ENCODE measurements at places on chromosomes 6 and 20.
A peak's percentile ranks its signal among the peaks of the same experiment; 100 is the strongest.

GRCh38 chr6:14550822-14551221 is 433.2 kb downstream of the CD83 start:
- DNase-seq = no peak
- no peaks in the 10 kb centered on the region for H3K4me1 ChIP-seq
- H3K36me3 ChIP-seq = no peaks in the 10 kb centered on the region
- H3K27me3 ChIP-seq = no peaks in the 10 kb centered on the region
- H3K4me3 ChIP-seq = no peak overlapping the region

- DNase-seq = no peak
- H3K4me3 ChIP-seq = no peak overlapping the region
- no peaks in the 10 kb centered on the region for H3K4me1 ChIP-seq
- no peaks in the 10 kb centered on the region for H3K27me3 ChIP-seq
- no peaks in the 10 kb centered on the region for H3K36me3 ChIP-seq
- H3K27ac ChIP-seq = no peak overlapping the region
Measured at GRCh38 chr6:89927791-89928550, 33.7 kb downstream of the GJA10 start.

GRCh38 chr6:101876431-101876830 is 482.9 kb downstream of the GRIK2 start:
- H3K4me1 ChIP-seq = no peaks in the 10 kb centered on the region
- H3K4me3 ChIP-seq = no peak overlapping the region
- no peak overlapping the region for H3K27ac ChIP-seq
- no peak for DNase-seq
- H3K27me3 ChIP-seq = no peaks in the 10 kb centered on the region

DNA sequence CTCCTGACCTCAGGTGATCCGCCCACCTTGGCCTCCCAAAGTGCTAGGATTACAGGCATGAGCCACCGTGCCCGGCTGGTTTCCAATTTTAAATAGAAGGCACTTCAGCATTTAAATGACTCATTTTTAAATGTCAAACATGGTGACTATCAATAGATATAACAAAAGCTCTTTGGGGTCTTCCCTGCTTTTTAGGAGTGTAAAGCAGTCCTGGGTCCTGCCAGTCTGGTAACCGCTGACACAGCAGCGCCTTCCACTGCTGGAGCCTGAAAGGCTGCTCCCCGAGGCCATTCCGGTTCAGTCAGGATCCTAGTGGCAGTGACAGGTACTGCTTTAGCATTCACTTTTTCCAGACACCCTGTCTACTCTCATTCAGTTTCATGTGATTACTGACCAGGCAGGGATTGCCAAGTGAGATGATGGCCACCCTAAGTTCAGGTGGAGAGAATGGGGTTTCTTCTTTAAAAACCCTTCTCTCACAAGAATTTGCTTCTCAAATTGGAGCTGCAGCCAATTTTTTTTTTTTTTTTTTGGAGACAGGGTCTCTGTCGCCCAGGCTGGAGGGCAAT is 5.1 kb downstream of the DIDO1 start:
- no peaks in the 10 kb centered on the region for H3K36me3 ChIP-seq
- DNase-seq = no peak
- H3K4me3 ChIP-seq = no peak overlapping the region
- no peaks in the 10 kb centered on the region for H3K27me3 ChIP-seq

DNA sequence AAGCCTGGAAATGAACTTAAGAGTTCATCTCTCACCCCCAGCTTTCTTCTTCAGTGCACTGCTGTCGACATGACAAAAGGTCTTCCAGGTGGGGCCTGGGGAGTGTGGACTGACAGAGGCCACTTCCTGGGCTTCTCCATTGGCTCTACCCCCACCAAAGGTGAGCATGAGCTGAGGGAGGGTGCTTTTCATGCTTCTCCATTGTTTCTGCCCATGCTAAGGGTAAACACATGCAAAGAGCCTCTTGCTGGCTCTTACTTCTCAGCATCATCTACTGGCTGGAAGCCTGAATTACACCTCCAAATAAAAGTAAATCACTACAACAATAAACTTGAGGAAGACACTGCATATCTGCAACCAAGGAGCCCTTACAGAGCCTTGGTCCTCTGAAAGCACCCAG is 227.2 kb downstream of the EPM2A start:
- H3K4me3 ChIP-seq = no peak overlapping the region
- H3K27ac ChIP-seq = no peak overlapping the region
- no peaks in the 10 kb centered on the region for H3K36me3 ChIP-seq
- no peak for DNase-seq
- no peaks in the 10 kb centered on the region for H3K27me3 ChIP-seq

DNA sequence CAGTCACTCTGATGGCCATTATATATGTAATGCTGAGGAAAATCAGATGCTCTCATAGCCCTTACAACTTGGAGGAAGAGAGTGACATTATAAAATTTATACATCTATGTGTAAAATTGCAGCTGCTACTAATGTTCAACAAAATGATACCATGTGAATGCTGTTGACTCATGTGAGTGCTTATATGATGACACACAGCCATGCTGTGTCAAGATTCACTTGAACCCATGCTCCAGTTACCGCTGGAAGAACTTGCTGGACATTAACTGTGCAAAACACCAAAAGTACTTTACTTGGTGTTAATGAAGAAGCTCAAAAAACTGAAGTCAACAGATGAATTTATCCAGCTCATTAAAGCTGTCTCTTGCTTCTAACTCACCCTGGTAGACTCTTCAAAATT is 318.9 kb upstream of the PLCB4 start:
- H3K27me3 ChIP-seq = no peaks in the 10 kb centered on the region
- no peaks in the 10 kb centered on the region for H3K36me3 ChIP-seq
- H3K27ac ChIP-seq = no peak overlapping the region
- no peak overlapping the region for H3K4me3 ChIP-seq

DNA sequence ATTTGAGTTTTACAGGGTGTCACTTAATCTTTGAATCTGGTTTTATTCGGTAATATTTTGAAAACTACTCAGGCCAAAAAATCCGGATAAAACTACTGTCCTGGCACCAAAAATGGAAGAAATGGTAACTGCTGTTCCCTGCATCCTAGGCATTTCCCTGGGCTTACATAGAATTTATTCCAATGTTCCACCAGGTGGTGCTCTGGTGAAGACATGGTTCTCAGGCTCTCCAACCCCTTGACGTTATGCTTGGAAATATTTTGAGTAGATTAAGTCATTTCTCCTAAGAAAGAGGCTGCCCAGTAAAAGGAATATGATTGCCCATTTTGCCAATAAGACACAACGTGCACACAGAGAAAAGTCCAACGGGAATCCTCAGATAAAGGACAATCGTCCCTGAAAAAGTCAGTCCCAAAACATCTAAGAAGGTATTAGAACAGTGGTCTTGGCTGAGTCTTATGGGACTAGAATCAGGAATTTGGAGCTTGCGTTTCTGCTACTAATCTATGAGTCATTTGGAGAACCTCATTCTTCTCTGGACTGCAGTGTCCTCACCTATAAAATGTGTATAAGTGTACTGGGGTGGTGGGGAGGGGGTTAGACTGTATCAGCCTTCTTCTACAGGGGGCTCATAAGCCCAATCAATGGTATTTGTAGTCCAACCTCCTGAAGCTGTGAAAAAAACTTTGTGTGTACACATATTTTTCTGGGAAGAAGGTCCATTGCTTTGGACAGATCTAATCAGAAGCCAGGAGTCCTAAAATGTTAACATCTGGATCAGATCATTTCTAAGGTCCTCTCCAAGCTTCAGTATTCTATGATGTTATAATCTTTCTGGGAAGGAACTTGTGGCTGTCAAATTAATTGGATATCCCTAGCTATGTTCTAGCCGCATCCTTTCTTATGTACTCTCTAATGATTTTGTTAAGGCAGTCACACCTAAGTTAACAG is 131.0 kb upstream of the BMP2 start:
- no peaks in the 10 kb centered on the region for H3K4me1 ChIP-seq
- H3K36me3 ChIP-seq = no peaks in the 10 kb centered on the region
- no peak for DNase-seq

GRCh38 chr6:41940759-41941279 is 789 bp downstream of the CCND3 start:
- peaks cover 30% of the 10 kb centered on the region for H3K4me1 ChIP-seq
- H3K27ac ChIP-seq = peak overlapping the region; percentile 71
- DNase-seq = no peak
- H3K4me3 ChIP-seq = peak overlapping the region; percentile 58
- H3K27me3 ChIP-seq = no peaks in the 10 kb centered on the region

GRCh38 chr6:33901822-33902456 is 98.1 kb upstream of the MLN start:
- no peak for DNase-seq
- no peaks in the 10 kb centered on the region for H3K4me1 ChIP-seq
- H3K27ac ChIP-seq = no peak overlapping the region
- H3K36me3 ChIP-seq = no peaks in the 10 kb centered on the region

- peaks cover 30% of the 10 kb centered on the region for H3K36me3 ChIP-seq
- H3K4me1 ChIP-seq = peaks cover 14% of the 10 kb centered on the region
- no peak for DNase-seq
- peak overlapping the region; percentile 83 for H3K27ac ChIP-seq
- H3K4me3 ChIP-seq = peak overlapping the region; percentile 87
Measured at GRCh38 chr6:28922821-28923317, 916 bp downstream of the TRIM27 start.

- H3K27ac ChIP-seq = no peak overlapping the region
- DNase-seq = no peak
- no peaks in the 10 kb centered on the region for H3K36me3 ChIP-seq
Measured at GRCh38 chr6:39084506-39084905, 30.5 kb downstream of the SAYSD1 start.

- H3K36me3 ChIP-seq = no peaks in the 10 kb centered on the region
- H3K27me3 ChIP-seq = no peaks in the 10 kb centered on the region
- no peaks in the 10 kb centered on the region for H3K4me1 ChIP-seq
- DNase-seq = no peak
- H3K4me3 ChIP-seq = no peak overlapping the region
Measured at GRCh38 chr20:47688385-47689381, 96.6 kb downstream of the SULF2 start.

DNA sequence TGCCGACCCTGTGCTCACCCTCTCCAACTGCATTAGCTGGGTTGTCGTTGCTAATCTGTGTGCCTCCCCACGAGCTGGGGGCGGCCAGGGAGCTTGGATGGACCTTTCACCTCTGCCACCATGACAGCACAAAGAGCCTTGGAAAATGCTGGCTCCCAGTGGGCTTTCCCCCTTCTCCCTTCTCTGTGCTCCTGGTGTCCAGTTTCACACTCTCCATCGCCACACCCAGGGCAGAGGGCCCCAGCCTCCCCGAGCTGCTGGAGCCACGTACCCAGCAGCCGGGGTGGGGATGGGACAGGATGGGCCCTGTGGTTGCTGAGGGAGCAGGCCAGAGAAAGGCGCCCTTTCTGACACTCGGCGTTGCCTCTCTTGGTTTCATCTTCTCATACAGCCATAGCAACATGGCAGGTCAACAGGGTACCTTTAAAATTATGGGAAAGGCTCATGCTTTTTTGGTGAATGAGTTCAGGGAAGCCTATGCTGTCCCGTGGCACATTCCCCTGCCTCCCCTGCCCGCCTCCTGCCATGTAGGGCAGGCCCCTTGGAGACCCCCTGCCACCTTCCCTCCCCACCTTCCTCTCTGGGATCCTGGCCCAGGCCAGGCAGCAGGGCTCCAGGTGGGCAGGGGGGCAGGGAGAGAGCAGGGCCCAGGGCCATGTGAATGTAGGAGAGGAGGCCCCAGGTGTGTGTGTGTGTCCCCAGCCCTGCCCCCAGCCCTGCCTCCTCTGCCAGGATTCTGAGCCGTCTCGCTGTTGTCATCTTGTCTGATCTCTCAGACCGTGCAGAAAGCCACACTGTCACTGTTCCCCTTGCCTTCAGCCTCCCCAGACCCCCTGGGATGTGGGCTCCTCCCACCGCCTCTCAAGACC is 85.2 kb upstream of the CCDC167 start:
- no peak overlapping the region for H3K27ac ChIP-seq
- no peaks in the 10 kb centered on the region for H3K36me3 ChIP-seq
- DNase-seq = no peak
- no peaks in the 10 kb centered on the region for H3K4me1 ChIP-seq

DNA sequence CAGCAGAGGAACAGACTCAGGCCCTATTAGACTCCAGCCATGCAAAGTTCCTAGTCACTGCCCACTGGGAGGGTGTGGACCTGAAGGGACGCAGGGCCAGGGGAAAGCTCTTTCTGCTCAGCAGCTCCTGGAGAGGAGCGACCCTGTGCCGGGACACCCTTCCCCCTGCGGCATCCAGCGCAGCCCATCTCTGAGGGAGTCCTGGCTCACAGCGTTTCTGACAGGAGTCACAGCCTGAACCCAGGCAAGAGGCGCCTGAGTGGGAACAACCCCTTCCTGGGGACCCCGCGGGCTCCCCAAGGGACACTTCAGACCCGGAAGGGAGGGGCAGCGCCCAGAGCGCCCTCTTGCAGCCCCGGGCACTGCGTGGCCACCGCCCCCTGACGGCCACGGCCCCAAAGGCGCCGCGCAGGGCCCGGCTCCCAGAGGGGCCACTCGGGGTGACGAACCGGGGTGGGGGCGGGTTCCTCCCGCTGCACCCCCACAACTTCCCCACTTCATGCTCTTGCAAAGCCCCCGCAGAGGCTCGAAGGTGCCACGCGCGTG is 862 bp downstream of the UCKL1 start:
- H3K27me3 ChIP-seq = no peaks in the 10 kb centered on the region
- peak overlapping the region; percentile 77 for H3K4me3 ChIP-seq
- H3K4me1 ChIP-seq = peaks cover 51% of the 10 kb centered on the region
- DNase-seq = no peak
- peak overlapping the region; percentile 85 for H3K27ac ChIP-seq

DNA sequence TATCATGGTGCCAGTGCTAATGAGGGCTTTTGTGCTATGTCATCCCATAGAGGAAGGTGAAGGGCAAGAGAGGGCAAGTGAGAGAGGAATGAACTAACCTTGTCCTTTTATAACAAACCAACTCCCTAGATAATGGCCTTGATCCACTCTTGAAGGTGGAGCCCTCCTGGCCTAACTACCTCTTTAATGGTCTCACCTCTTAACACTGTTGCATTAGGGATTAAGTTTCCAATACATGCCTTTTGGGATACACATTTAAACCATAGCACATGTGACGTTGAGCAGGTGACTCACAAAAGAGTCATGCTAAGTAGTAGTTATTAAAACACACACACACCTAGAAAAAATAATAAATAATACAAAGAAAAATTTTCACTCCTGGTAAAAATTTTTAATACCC is 36.9 kb downstream of the CCN2 start:
- H3K27ac ChIP-seq = no peak overlapping the region
- no peak overlapping the region for H3K4me3 ChIP-seq
- H3K27me3 ChIP-seq = peaks cover 11% of the 10 kb centered on the region
- no peak for DNase-seq

DNA sequence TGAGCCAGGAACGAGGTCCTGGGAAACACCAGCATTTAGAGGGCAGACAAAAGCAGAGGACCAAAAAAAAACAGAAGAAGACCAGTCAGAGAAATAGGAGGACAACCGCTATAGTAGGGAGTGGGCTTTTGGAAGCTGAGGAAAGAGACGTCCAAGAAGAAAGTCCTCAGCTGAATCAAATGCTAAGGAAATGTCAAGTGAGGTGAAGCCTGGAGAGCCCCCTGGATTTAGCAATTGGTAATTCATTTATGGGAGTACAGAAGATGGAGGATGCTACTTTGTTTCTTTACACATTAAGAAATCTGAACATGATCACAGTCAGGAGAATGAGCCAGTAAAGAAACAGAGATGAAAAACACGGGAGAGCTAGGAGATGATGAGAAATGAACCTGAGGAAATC is 41.1 kb downstream of the LRP11 start:
- H3K36me3 ChIP-seq = peaks cover 17% of the 10 kb centered on the region
- no peak for DNase-seq
- no peaks in the 10 kb centered on the region for H3K27me3 ChIP-seq
- H3K4me3 ChIP-seq = no peak overlapping the region
- H3K4me1 ChIP-seq = no peaks in the 10 kb centered on the region

GRCh38 chr20:1185790-1186334 is 1.1 kb upstream of the TMEM74B start:
- no peaks in the 10 kb centered on the region for H3K36me3 ChIP-seq
- peaks cover 3% of the 10 kb centered on the region for H3K4me1 ChIP-seq
- peak overlapping the region; percentile 18 for H3K4me3 ChIP-seq
- DNase-seq = no peak
